HCT116 (cell line): ENCODE measurements at places on chromosomes 4 and X.
A peak's percentile ranks its signal among the peaks of the same experiment; 100 is the strongest.

DNA sequence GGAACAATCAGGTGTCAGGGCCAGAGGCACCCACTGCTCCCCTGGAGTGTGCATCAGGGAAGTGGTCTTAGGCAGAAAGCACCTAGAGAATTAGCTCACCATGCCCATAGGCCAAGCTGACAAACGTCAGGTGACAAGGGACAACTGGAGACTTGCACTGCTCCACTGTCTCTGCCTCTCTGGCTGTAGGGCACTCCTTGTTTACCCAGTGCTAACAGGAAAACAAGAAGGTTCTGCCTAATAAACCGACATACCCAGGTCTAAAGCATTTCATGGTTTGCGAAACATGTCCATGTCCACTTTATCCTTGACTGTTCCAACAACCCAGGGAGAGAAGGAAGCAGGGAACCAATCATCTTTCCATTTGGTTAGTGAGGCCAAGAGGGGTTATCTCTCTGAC is 92.5 kb upstream of the MAMLD1 start:
- H3K36me3 ChIP-seq, result no peaks in the 10 kb centered on the region
- H3K27me3 ChIP-seq, result no peaks in the 10 kb centered on the region

DNA sequence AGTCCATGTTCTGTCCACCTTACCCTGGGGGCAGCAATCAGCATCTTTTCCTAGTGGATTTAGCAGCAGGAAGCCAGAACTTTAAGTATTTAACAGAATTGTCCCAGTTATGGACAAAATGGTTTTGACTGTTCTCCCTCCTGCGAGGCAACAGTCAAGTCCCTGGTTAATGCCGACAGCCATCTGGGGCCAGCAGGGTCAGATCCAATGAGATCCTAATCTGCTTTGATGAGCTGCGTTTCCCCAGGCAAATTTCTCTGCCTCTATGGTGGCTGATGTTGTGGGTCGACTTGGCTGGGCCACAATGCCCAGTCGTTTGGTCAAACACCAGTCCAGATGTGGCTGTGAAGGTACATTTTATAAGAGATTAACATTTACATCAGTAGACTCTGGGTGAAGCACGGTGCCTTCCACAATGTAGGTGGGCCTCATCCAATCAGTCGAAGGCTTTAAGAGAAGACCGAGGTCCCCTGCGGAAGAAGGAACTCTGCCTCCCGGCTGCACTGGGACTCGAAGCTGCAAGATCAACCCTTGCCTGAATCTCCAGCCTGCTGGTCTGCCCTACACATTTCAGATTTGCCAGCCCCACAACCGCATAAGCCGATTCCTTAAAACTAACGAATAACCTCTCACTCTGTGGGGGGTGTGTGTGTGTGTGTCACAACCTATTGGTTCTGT is 89.0 kb upstream of the C4orf50 start:
- no peaks in the 10 kb centered on the region for H3K4me1 ChIP-seq
- H3K27ac ChIP-seq, result no peak overlapping the region
- H3K4me3 ChIP-seq, result no peak overlapping the region
- peaks cover under 1% of the 10 kb centered on the region; the same call in 1 of the 2 replicates for H3K27me3 ChIP-seq
- DNase-seq, result no peak
- H3K36me3 ChIP-seq, result no peaks in the 10 kb centered on the region

- H3K27me3 ChIP-seq, result no peaks in the 10 kb centered on the region
- peak; percentile 58 for DNase-seq
- no peaks in the 10 kb centered on the region for H3K36me3 ChIP-seq
- peak overlapping the region; percentile 57 for H3K27ac ChIP-seq
These were observed 315.6 kb downstream of the GPAT3 start for GRCh38 chr4:83851261-83852084.

DNA sequence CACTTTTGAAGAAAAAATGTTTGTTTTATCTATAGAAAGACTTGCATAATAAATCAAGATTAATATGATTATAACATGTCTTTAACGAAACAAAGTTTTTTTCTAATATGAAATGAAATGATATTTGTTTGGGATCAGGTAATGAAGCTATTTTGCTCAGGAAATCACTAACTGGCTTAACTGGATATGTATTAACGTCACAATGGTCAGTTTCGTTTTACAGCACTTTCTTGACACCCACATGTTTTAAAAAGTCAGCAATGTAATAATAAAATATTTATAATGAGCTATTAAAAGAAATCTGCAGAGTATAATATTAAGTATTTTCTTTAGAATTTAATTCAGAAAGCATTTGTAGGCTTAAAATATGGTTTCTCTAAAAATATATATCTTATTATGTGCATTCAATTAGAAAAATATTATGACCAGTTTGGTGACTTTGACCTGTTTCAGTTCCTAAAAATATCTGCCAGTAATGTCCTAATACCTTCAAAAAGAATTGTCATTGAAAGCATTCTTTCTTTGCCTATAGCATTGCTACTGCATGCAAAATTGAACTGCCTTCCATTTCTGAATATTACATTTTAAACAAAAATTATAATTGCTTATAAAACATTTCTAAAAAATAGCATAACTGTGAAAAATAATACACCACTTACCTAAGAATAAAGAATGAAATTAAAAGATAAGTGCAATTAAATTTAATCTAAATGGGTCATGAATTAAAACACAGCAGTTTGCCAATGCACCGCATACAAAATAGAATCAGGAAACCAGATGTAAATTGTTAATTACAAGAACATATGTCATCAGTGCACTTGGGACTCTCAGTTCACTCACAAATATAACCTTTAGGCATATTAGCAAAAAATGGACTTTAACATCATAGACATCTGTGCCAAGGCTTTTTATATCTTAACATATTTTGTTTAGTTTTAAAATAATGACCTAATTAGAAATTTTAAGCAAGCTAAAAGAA is 31.6 kb downstream of the TIGD2 start:
- H3K4me3 ChIP-seq, result no peak overlapping the region
- no peaks in the 10 kb centered on the region for H3K36me3 ChIP-seq
- no peaks in the 10 kb centered on the region for H3K4me1 ChIP-seq
- H3K27ac ChIP-seq, result no peak overlapping the region
- H3K27me3 ChIP-seq, result no peaks in the 10 kb centered on the region

DNA sequence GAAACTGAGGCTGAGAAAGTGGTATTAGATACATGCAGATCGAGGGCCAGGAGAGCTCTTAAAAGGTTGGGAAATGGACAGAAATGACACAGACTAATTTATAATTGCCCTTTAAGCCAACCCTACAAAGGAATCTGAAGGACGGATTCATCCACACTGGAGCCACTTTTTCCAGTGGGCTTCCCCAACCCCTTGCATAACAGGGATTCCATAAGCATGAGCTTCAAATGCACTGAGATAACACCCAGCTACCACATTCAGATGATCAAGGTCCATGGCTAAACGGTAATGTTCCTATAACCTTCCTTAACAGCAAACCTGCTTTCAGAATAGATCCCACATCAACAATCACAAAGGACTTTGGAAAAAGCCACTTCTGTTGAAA is 34.2 kb downstream of the PLAC1 start:
- no peak overlapping the region for H3K4me3 ChIP-seq
- H3K27me3 ChIP-seq, result no peaks in the 10 kb centered on the region
- H3K27ac ChIP-seq, result no peak overlapping the region
- H3K36me3 ChIP-seq, result no peaks in the 10 kb centered on the region
- peaks cover 26% of the 10 kb centered on the region for H3K4me1 ChIP-seq

DNA sequence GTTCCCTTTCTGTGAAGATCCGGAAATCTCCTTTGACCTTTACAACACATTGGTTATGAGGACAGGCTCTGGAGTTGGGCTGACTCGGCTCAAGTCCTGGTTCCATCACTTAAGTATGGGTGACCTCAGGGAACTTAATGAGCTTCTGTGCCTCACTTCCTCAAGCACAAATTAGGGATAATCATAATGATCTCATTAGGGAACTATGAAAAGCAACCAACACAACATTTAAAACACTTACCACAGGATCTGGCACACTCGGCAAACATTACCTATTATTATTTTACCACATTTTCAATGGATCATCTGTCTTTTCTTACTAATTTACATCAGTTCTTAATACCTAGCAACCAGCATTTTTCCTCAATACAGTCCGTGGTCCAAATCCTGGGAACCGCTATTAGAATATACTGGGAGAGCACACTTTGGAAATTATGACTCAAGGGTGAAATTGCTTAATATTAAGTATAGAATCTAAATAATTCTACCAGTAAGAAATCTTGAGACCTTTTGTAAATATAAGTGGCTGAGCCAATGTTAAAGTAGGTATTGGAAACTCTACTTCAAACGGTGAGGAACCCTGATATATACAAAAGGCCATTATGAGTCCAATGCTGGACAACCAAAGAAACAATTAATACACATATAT is 19.6 kb downstream of the ADGRA3 start:
- no peak overlapping the region for H3K4me3 ChIP-seq
- no peaks in the 10 kb centered on the region for H3K4me1 ChIP-seq
- no peak for DNase-seq
- H3K27ac ChIP-seq, result no peak overlapping the region
- no peaks in the 10 kb centered on the region for H3K36me3 ChIP-seq

GRCh38 chrX:20063716-20064351 is 52.9 kb downstream of the MAP7D2 start:
- H3K36me3 ChIP-seq, result no peaks in the 10 kb centered on the region
- H3K27ac ChIP-seq, result no peak overlapping the region
- H3K4me3 ChIP-seq, result no peak overlapping the region

DNA sequence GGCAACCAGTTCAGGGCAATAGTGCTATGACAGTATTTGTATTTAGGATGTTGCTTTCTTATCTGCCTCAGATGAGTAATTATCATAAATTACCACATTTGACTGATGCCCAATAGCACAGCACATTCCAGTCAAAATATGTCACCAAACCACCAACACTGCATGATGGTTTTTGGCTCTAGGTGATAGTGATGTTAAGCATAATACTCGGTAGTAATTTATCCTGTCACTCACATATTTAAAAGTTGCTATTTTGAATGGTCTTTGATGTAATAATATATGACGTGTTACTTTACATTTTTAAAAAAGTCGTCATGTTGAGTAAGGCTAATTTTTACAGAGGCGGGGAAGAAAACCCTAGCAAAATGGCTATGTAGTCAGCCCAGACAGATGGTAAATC is 42.5 kb downstream of the UNC5C start:
- H3K36me3 ChIP-seq, result no peaks in the 10 kb centered on the region
- H3K4me1 ChIP-seq, result peaks cover 33% of the 10 kb centered on the region
- DNase-seq, result peak; percentile 57
- no peak overlapping the region for H3K4me3 ChIP-seq

GRCh38 chrX:47156611-47157520 is 11.8 kb downstream of the RBM10 start:
- H3K4me3 ChIP-seq, result no peak overlapping the region
- DNase-seq, result no peak
- H3K27ac ChIP-seq, result no peak overlapping the region
- no peaks in the 10 kb centered on the region for H3K4me1 ChIP-seq
- H3K27me3 ChIP-seq, result no peaks in the 10 kb centered on the region

DNA sequence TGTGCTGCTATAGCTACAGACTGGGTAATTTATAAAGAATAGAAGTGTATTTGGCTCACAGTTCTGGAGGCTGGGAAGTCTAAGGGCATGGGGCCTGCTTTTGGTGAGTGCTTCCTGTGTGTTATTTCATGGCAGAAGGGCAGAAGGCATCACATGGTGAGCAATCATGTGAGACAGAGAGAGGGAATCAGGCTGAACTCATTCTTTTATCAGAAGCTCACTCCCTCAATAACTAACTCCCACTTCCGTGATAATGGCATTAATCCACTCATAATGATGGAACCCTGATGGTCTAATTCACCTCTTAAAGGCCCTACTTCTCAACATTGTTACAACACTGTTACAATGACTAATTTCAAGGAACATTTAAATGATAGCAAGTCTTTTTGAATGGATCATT is 129.4 kb downstream of the FAT4 start:
- no peak for DNase-seq
- H3K27ac ChIP-seq, result no peak overlapping the region
- H3K4me3 ChIP-seq, result no peak overlapping the region
- H3K4me1 ChIP-seq, result no peaks in the 10 kb centered on the region
- no peaks in the 10 kb centered on the region for H3K36me3 ChIP-seq

DNA sequence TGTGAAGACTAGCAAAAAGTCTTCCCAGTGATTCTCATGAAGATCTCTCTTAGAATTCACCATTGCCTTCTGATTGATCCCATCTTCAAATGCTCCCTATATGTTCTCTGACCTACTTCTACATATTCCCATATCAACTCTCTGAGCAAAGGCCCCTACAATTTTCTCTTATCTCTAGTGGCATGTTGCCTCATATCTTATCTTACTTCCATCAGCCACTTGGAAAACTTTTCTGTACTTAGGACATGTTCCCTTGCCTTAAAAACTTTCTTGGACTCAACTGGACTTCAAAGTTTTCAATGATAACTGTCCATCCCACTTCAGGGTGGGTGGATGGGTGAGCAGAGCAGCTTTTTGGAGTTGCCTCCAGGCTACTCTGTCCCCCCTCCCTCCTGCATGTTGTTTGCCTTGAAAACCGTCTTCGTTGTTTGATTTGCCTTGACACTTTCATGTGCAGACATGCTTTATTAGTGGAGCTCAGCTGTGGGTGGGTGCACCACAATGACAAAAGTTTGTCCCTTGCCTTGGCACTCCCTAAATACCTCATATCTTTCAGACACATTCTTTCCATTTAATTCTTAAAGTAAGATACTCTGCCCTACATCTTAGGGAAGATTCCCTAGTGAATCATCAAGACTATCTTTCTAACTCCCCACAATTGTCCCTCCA is 18.3 kb upstream of the USP27X start:
- H3K36me3 ChIP-seq, result no peaks in the 10 kb centered on the region
- no peaks in the 10 kb centered on the region for H3K4me1 ChIP-seq
- H3K27ac ChIP-seq, result no peak overlapping the region
- no peak overlapping the region for H3K4me3 ChIP-seq
- no peak for DNase-seq
- no peaks in the 10 kb centered on the region for H3K27me3 ChIP-seq

GRCh38 chrX:152641996-152642395 is 4.3 kb downstream of the GABRQ start:
- no peak for DNase-seq
- H3K4me1 ChIP-seq, result peaks cover 12% of the 10 kb centered on the region
- H3K4me3 ChIP-seq, result no peak overlapping the region
- no peaks in the 10 kb centered on the region for H3K36me3 ChIP-seq

DNA sequence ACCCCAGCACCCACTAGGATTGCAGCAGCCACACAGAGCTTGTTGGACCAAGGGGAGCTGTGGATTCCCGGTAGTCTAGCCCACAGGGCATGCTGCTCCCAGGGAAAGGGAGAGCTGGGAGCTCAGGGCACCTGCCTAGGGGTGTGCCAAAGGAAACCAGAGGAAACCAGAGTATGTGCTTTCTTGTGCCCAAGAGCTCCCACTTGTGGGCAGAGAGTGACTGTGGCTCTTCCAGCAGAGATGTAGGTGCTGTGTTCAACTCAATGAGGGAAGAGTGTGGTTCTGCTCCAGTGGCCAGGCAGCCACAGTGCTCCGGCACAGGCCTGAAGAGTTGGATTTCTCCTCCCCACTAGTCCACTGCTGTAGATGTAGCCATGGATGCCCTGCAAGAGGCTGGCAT is 1050.0 kb upstream of the INTU start:
- DNase-seq, result no peak
- no peak overlapping the region for H3K4me3 ChIP-seq
- no peaks in the 10 kb centered on the region for H3K4me1 ChIP-seq
- no peaks in the 10 kb centered on the region for H3K27me3 ChIP-seq
- H3K27ac ChIP-seq, result no peak overlapping the region
